Mesenteric fat pad (tissue), 1 donor: ENCODE measurements at places on chromosomes 1 and 21. TPM values are rescaled to one million over a fixed set of nuclear protein-coding genes. Genes with fewer than 3 reads are reported as not detected.

DNA sequence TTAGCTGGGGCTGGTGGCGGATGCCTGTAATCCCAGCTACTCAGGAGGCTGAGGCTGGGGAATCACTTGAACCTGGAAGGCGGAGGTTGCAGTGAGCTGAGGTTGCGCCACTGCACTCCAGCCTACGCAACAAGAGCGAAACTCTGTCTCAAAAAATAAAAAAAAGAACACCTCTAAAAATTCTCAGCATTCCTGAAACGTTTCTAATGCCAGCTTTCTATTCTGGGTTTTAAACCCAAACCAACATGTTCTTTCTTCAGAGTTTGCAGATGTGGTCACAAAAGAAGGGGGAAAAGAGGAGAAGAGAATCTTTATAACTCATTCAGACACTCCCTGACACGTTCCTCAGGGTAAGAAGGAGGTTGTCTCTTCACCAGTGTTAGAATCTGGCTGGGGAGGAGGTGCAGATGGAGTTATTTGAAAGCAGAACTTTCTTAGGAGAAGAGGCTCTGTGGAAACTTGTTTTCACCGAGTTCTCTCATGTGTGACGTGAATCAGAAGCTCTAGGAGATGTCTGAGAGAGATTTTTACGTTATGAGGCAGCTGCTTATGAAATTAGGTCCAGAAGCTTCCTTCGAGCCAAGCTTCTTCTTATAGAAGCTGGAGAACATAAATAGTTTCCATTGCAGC is 17.8 kb upstream of the CNR2 start:
- peak; percentile 5 for DNase-seq

- DNase-seq = peak; percentile 83
Observed at GRCh38 chr1:203026666-203027663, 674 bp downstream of the PPFIA4 start.

GRCh38 chr1:16253332-16253922 is 16.4 kb upstream of the CPLANE2 start:
- no peak for DNase-seq

CDC20 gene
- total RNA-seq = 4.9 TPM

DNA sequence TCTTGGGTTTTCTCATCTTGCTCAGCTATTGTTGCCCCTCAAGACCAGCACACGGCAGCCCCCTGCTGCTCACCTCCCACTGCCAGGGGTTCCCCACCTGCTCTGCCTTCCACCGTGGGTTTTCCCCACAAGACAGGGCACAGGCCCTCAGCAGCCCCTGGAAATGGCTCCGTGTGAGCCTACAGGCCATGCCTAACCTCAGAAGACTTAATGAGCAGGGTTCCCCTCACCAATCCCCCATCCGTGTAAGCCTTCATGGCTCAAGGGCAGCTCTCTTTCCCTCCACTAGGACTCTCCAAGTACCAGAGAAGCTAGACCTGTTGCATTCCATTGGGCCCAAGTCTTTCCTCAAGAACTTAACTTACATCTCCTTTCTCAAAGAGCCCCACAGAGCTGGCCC is 18.4 kb upstream of the RCAN3 start:
- no peak for DNase-seq

DNA sequence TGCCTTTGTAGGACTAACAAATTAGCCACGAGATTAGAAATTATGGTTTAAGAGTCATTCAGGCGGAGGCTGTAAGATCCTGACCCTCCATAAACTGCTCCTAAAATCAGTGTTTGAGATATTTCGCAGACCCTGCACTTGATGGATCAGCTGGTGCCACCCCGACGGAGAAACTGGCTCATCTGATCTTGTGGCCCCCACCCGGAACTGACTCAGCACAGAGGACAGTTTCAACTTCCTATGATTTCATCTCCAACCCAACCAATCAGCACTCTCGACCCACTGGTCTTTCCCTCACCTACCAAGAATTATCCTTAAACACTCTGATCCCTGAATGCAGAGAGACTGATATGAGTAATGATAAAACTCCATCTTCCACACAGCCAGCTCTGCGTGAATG is 3.7 kb upstream of the JAM2 start:
- no peak for DNase-seq

- DNase-seq = no peak
Observed at GRCh38 chr1:211885747-211886522, 55.4 kb upstream of the LPGAT1 start.

GRCh38 chr1:232221802-232222499 is 408.0 kb downstream of the SIPA1L2 start:
- no peak for DNase-seq

MRPS21 gene
- total RNA-seq = 48.0 TPM

GRCh38 chr1:116360429-116361173 is 12.4 kb upstream of the ATP1A1 start:
- no peak for DNase-seq

- no peak for DNase-seq
Observed at GRCh38 chr1:2801046-2801445, 447 bp downstream of the TTC34 start.

- DNase-seq = no peak
Observed at GRCh38 chr1:208238710-208239472, 5.3 kb downstream of the PLXNA2 start.

ANKRD35 gene
- 4.3 TPM for total RNA-seq

GRCh38 chr1:239735111-239735510 is 348.7 kb downstream of the CHRM3 start:
- no peak for DNase-seq

DNA sequence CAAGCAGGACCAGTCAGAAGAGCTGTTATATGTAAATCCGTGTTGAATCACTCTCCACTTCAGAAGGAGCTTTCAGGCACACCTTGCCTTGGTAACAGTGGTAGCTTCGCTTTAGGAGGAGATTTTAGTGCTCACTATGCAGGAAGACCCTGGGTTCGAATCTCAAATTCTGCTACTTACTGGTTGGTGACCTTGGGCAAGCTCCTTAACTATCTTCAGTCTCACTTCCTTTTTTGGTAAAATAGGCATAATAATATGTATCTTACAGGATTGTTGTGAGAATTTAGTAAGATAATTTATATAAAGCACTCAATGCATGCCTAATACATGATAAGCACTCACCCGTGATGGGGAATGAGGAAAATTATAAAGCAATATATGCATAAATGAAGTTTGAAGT is 46.7 kb upstream of the GPR52 start:
- DNase-seq = no peak

DNA sequence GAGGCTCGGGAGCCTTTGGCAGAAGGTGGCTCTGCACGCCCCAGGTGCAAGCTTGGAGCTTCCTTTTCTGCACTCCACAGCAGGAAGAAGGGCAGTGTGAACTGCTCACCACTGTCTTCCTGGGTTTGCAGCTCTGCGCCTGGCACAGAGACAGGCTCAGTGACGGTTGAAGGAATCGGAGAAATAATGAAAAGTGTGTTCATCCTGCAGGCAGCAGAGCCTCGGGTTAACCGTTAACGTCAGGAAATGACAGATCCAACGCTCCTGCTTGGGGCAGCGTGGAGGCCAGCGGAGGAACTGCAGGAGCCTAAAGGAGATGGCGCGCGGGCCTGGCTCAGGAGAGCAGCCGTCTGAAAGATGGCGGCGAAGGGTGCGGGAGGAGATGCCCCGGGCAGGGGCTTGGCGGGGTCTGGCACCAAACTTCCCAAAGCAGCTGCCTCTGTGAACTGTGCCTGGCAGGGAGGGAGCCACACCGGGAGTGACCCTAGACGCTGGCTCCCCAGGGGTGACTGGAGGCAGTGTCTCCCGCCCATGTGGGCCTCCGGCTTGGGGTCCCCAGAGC is 10.9 kb upstream of the SAMD11 start:
- peak; percentile 89 for DNase-seq

GRCh38 chr1:109930252-109930993 is 19.8 kb downstream of the CSF1 start:
- DNase-seq = peak; percentile 60

TIE1 gene
- total RNA-seq = 42.6 TPM

DNA sequence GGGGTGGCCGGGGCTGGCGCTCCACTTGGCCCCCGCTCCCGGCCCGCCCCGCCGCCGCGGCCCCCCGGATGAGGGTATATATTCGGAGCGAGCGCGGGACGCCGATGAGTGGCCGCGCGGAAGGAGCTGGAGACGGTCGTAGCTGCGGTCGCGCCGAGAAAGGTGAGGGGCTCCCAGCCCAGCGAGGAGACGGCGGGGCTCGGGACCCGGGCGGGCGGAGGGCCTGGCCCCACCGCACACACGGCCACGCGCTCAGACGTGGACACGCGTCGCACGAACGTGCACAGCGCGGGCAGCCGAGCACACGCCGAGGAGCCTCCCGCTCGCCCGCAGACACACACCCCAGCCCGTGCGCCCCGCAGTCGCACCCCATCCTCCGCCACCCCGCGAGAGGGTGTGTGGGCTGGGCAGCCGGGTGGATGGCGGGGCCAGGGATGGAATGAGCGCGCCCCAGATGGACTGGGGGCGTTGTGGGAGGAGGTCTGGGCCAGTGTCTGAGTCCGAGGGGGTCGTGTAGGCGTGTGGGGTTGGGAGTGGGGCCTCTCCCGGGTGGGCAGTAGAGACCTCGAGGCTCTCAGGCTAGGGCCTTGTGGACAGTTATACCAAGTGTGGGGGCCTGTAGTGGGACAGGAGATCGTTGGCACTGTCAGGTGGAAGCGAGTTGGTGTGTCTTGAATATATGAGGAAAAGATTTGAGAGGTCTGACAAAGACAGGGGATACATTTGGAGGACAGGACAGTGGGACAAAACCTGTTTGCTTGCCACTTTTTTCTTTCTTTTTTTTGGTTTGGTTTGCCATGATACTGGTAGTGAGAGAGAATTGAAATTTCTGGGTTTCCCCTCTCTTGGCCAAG is at the start of gene UAP1:
TSS of gene UAP1 (plus strand) at position 107 of the 854 bp plus-strand sequence. CDS start 4,347 bp downstream, outside the sequence.
- DNase-seq = no peak

DNA sequence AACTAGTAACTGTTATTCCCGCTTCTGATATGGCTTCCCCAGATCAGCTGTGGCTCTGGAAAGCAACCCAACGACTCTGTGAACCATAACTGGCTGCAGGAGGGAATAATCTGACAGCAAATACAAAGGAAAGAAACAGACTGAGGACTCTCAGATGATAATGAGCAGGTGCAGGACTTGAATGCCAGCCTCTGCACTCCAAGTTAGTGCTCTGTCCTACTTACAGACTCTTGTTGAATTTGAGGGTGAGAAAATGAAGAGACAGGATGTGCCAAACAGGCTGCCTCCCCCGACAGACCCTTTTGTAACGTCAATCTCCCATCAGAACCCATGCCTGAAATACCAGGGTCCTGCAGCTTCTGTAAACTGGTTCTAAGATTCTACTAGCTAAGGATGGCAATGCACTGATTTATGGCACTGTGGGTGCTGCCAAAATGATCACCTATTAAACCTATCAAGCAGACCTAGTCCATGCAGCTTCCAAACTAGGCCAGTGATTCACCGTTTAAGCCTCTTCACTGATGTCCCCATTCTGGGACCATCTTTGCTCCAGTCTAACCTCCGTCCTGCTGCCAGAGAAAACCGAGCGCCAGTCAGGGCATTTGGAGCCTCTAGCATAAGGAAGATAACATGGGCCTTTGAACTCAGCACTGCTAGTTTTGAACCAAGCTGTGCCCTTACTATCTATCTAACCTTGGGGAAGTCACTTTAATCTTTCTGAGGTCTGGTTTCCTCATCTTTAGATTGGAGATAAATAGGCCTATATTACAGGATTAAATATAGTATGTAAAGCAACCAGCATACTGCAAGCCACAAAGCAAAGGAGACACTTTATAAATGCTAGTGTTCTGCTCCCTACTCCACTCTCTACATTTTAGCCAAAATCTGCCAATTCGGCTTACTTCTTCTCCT is 4.8 kb downstream of the MKNK1 start:
- DNase-seq = no peak

SSBP3 gene
- 41.1 TPM for total RNA-seq

GRCh38 chr1:112625696-112626095 is 6.1 kb downstream of the CAPZA1 start:
- no peak for DNase-seq

IL19 gene
- not detected for total RNA-seq

DNA sequence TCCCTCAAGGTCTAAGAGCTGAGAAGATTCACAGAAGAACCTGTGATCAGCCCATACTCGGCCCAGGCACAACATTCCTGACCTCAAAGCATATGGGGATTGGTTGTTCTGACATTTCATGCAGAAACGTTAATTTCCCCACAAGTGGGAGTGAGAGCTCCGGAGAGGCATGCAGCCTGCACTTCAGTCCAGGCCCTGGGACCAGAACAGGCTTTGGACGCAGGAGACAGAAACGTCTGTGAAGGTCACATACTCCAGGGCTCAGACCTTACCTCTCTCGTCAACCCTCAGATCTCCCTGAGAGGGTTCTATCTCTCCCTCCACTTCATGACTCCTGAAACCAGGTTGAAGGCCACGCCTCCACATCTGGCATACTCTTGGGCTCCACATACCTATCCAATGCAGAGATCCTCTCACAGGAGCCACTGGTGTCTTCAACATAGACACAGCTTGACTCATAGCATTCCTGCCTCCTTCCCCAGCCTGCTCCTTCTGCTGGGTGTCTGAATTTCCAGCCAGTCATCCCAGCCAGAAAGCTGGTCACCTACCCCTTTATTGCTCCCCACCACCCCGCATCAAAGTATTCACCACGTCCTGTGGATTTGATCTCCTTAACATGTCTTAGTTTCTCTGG is 149.2 kb downstream of the OMA1 start:
- no peak for DNase-seq

DNA sequence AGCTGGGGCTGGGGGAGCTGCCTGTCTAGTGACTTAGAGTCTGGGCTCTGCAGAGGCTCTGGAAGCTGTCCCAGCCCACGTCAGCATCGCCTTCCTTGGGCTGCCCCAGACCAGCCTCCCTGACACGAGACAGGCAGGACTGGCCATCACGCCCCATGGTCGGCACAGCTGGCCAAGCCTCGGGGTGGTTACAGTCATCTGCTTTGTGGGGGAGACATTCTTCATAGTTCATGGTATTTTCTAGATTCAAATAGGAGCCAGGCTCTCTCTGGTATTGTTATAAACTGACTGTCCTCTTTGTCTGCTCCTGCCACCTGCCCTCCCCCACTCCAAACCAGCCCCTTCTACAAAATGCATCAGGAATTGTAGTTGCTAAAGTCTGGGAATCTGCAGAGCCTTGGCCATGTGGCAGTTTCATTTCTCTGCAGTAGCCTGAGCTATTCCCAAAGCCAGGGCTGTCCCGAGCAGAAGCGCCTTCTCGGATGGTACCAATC is 29.4 kb downstream of the OLFML2B start:
- DNase-seq = peak; percentile 83

DNA sequence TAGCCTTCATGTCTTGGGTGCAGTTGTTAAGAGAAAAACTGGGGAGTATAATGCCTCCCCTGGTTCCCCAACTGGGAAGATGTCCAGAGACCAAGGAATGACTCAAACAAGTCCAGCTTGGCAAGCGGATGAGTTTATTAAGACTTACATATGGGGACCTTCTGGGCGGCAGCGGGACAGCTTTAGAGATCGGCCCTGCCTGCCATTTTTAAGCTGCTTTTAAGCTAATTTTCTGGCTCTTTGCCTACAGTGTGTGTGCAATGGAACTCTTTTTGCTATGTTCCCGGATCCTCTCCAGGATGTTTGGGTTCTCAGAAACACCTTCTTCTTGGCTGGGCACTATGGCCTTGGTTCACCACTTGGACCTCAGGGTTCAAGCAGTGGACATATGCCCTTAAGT is 99.5 kb downstream of the RYR2 start:
- DNase-seq = no peak

GRCh38 chr1:20753589-20753988 is 21.1 kb upstream of the SH2D5 start:
- no peak for DNase-seq

- no peak for DNase-seq
Observed at GRCh38 chr1:62321446-62321845, 2.2 kb upstream of the KANK4 start.
